NCI-H526 treated with DMSO at 0.1 percent for 48 hours (cell line): ENCODE measurements at places on chromosomes 16 and 17.

- no peak for DNase-seq
Observed at GRCh38 chr17:1329745-1330343, 50.4 kb downstream of the TRARG1 start.

DNA sequence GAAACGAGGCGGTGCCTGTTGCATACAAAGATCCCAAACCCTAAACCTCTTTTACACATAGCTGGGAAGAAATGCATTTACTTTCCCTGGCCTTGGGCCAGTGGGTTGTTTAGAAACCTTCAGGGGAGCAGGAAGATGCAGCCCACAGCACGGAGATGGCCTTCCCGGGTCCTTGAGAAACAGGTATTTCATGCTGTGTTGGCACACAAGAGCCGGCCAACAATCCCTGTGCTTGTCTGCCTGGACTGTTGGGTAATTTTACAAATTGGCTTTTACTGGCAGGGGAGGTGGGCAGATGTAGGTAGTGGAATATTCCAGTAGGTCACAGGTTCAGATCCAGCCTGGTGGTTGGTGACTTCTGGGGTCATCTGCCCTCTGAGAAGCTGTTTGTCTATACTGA lies 148.0 kb downstream of the FOXL1 start:
- DNase-seq: no peak

DNA sequence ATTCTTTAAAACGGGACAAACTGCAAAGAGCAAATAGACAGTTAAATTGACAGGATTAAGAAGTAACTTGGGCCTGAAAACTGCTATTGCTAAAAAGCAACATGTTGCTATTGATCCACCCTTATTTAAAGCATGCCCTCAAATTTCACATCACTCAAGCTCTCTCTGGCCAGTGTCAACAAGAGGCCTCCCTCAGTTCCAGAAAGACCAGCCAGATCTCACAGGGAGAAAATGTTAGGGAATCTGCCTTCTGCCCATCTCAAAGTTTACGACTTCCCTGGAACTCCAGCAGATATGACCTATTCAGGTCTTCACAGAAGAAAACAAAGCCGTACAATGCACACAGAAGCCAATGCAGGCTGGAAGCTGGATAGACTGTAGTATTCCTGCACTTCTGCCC lies 8.9 kb downstream of the CFAP20 start:
- no peak for DNase-seq

DNA sequence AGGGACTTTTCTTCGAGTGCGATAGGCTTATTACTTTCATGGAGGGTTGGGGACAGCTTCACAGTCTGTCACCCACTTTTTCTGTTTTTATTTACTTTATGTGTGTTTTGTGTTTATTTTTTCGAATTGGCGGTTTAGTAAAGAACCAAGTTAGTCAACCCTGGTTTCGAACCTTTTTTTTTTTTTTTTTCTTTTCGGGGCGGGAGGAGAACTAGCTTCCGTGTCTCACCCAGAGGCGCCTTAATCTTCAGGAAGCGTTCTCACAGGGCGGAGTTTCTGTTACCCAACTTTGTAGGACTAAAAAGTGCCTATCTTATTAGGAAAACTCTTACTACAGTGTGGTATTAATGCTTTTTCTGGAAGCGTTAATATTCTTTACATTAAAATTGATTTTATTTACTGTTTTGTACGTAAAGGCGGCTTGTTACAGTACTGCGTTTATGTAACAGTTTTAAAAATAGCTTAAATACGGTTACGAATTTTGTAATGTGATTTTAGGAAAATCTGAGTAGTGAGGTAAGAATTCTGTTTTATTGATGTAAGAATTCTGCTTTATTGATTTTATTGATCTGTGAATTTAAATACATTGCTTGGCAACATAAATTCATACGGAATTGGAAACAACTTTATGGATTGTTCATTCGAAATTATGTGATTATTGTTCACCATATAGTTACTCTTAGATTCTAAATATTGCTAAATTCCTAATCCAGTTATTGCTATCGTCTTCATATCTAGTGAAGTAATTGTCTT lies 885 bp downstream of the ZNF207 start:
- peak; percentile 50 for DNase-seq

DNA sequence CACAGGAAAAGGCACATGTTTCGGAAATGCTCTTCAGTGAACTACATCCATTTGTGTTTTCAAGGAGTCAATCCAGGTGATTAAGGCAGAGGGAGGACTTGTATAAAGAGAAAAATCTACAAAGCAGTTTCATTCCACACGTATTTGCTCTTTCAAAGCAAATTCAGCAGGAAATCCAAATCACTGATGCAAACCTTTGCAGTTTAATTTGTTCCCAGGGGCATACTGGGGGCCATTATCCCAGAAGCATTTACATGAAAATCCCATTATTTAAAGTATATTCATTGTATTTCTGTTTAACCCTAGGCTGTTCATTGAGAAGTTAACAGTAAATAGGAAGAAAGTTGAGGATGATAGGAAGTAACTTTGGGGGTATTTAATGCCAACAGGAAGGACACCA lies 147.9 kb downstream of the PMP22 start:
- DNase-seq: no peak
